ENCODE measurements at places on chromosomes 4 and X.

DNA sequence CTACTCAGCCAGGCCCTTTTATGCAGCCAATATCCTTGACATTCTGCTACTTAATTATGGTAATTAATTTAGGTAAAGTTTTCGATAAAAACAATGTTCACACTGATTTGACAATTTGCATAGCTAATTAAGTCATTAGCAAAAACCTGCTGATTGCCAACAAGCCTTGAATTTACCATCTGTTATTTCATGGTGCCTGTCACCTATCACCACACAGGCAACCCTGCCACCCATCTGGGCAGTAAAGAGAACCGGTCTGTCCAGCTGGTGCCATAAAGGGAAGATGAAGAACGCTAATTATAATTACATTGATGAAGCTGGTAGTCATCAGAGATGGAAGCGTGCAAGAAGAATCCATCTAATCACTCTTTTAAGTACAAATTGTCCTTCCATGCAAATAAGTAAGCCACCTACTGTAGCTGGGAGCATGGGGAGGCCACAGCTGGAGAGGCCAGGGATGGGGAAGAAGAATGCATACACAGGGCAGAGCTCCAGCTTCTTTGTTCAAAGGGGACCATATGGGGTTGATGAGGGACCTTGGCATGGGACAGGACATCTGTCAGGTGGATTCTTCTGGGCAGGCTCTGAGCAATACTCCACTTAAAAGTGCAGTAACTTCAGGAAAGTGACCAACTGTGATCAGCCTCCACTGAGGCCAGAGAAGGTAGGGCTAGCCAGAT, 277.3 kb upstream of the TAPT1 start:
- no peak for DNase-seq

GRCh38 chr4:70734971-70735370, 13.2 kb downstream of the RUFY3 start:
- no peak for DNase-seq

DNA sequence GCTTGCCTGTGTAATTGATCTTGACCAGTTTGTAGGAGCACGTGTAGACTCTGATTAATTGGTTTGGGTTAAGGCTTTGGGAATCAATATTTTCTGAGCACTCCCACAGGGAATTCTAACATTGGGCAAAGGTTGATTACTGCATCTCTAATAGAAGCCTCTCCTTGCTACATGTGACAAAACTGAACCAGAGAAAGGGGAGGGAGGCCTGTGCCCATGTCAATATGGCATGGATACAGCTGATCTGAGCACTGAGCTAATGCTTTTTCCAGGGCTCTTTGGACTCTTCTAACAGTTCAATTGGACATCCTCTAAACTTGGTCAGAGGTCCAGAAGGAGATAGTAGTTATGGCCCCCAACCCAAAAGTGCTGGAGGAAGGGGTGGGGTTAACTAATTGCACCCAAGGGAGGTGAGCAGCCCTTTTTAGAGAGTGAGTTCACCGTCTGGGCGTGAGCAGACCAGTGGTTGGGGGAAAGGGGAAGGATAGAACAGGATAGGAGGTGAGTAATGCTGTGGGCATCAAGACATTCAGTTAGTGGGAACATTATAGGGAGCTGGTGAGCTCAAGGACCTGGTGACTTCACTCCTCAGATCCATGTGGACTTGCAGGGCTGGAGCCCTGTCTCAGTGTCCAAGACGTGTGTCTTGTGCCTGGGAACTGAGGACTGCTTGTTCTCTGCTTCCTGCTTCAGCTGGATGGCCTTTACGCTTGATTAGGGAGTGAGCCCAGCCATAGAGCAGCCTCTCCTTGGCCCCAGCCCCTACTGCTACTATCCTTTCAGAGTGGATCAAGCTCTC, 22.8 kb downstream of the MSN start:
- DNase-seq, result no peak

- no peak for DNase-seq
These were observed 138.9 kb downstream of the SOWAHB start for GRCh38 chr4:76758996-76759395.

GRCh38 chr4:106718548-106718947, 317.6 kb downstream of the DKK2 start:
- no peak for DNase-seq

DNA sequence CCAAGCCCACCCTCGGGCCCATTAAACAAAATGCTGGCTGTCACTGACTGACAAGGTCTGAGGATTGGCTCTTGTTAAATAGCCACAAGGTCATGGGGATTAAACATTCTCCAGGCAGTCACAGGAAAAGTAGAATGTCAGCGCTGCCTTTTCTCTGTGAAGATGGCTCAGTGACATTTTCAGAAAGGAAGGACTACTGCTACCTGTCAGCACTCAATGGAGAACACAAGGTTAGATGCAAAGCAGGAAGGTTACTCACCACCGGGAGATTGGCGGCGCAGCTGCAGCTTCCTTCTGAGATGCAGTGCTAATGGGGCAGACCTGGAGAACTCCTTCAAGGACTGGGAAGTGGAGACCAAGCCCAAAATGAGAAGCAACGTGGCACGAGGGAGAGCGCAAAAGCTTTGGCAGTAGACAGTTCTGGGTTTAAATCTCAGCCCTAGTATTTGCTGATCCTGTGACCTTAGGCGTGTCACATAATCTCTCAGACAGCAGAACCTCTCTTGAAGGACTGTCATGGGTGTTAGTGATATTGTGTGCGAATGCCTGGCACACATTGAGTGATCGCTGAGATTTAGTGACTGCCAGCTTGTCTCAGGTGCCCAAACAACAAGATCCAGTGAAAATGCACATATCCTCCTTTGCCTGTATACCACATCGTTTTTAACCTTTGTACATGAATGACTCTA, 213.1 kb upstream of the BOD1L1 start:
- DNase-seq, result no peak

GRCh38 chr4:79367096-79367495, 40.9 kb downstream of the GK2 start:
- DNase-seq, result no peak

GRCh38 chr4:144514736-144515135, 131.2 kb upstream of the HHIP start:
- DNase-seq, result no peak

DNA sequence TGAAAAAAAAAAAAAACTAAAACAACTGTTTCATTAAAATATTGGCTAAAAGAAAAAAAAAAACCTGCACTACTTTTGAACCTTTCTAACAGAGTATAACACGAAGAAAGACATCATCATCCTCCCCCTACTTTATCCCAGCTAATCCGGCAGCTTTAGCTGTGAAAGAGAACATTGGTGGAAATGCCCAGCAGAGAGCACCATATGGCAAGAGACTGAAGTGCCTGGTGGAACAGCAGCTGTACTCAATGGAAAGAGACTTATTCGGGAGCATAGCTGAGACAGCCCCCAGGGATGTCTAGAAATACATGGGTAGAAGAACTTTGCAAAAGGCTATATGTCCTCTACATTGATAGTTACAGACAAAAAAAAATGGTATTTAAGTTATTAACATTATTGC, 30.3 kb downstream of the STPG2 start:
- peak; percentile 42 for DNase-seq
